ENCODE measurements at places on chromosomes 3 and 15.

GRCh38 chr15:68774521-68775235 lies 46.0 kb downstream of the ANP32A start:
- no peak for DNase-seq

DNA sequence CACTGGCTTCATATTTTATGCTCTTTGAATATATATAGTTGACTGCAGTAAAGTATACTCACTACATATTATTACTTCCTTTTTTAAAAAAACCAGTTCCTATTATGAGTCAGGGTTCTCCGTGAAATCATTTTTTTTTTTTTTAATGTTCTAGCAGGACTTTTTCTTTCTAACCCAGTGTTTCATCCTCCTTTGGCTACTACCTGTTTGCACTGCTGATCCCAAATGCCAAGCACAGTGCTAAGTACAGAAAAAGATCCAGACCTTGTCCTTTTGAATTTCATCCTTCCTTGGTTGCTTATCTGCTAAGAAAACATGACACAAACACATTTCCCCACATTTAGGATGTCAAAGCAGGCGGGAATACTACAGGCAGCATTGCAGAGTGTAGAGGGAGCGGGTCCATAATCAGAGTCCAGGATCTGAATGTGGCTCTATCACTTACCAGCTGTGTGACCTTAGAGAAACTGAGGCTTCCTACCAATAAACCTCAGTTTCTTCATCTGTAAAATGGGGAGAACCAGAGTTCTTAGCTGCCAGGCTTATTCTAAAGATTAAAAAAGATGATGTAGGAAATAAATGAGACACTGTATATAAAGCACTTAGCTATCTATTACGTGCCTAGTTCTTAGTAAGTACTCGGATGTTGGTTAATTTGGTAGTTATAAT lies 37.2 kb upstream of the ANPEP start:
- no peak for DNase-seq

DNA sequence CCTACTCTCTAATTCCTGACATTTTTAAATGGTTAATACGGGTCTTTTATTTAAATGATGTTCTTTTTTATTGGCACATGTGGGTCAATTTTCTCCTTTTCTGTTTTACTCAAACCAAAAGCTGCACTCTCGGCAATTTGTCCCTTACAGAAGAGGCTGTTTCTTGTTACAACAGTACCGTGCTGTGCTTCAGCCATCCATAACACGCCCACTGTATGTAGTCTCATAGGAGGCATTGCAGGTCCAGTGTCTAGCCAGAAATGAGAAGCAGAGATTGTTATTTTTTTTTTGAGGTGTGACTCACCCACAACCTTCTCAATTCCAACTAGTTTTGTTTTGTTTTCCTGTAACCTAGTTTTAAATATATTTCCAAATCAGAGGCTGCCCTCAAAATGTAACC lies 164.6 kb downstream of the GMNC start:
- no peak for DNase-seq

DNA sequence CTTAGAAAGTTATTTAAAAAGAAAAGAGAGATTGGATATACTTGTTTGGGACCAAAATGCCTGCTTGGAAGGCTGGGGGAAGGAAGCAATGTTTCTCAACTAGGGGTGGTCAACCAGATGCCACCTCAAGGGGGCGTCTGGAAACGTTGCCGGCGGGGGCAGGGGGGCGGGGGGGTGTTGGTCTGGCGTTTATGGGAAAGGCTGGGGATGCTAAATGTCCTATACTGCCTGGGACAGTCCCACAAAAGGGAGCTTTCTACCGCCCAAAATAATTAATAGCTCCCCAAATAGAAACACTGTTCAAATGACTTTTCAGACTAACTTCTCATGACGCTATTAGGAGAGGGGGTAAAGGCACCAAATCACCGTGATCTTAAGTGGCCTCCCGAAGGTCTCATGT lies 2.2 kb downstream of the POLG start:
- DNase-seq, result no peak

GRCh38 chr3:4310971-4311370 lies 7.8 kb downstream of the SETMAR start:
- no peak for DNase-seq

GRCh38 chr15:35427091-35427490 lies 118.9 kb downstream of the DPH6 start:
- DNase-seq, result no peak

- DNase-seq, result no peak
These were observed 338.1 kb downstream of the GAP43 start for GRCh38 chr3:115961380-115961779.

- no peak for DNase-seq
These were observed 324.7 kb downstream of the SHQ1 start for GRCh38 chr3:72523429-72524151.

DNA sequence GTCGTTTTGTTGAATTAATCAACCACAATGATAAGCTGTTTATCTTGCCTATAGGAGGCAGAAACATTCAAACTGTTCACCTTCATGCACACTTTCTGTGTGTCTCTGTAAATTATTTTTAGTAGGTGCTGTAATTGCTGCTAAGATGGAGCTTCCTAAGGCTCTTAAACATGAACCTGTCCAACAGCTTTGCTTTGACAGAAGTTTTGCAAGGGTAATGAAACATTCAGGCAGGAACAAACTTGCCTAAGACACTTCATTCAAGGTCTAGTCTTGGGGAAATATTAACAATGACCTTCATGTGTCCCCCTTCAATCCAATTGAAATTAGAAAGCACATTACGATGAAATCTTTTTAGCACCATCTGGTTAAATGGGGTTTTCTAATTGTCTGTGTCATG lies 156.1 kb downstream of the DIPK2A start:
- DNase-seq, result no peak
